Stimulated activated naive CD4-positive, alpha-beta T cell treated with Interleukin-2 at 50 U/mL for 16 hours (primary cell): ENCODE measurements at places on chromosomes 3 and 15.

DNA sequence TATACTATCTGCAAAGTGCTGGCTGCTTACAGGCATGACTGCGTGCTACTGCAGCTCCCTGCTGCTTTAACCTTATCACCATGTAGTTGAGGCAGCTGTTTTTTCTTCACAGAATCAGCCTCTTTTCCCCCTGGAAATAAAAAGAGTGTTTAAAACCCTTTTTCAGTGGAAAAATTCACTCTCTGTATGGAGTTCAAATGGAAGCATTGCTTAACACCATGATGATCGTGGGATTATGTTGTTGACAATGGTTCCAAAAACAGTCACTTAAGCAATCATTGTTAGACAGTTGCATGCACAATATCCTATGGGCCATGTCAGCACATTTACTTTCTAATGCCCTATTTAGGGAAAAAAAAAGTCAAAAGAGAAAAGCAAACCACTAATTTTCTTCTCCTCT lies 536.4 kb downstream of the UNC13C start:
- no peak for DNase-seq

GRCh38 chr15:67829647-67830504 lies 4.6 kb downstream of the SKOR1 start:
- DNase-seq: no peak

DNA sequence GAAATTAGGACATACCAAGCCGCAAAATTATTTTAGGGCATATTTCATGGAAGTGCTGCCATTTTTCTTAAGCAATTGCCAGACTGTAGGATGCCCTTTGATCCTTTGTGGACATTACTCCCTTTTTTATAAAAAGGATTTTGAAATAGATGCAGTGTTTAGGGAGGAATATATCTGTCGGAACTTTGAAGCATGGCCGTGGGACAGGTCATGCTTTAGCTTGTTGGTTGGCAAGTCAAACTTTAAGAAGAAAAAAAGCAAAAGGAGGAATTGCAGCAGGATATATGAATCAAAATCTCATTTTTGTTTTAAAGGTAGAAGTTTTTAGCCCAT lies 122.1 kb downstream of the MCTP2 start:
- no peak for DNase-seq

GRCh38 chr15:80921736-80922410 lies 67.7 kb downstream of the MESD start:
- DNase-seq: no peak

DNA sequence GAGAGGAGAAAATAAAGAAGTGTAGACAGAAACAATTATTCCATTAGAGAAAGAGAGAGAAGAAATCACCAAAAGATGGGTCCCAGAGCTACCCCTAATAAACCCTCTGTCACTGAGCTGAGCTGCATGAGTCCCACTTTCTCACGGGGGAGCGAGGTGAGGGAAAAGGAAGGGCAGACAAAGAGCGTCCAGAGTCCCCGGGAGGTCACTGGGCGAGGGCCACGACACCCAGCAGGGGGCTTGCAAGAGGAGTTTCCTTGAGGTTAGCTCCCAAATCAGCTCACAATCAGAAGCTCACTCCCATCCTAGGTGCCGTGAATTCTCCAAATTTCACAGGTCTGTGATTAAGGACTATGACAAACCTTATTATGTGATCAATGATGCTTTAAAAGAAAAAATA lies 62.3 kb downstream of the XXYLT1 start:
- no peak for DNase-seq

- no peak for DNase-seq
These were observed 39.5 kb upstream of the C3orf80 start for GRCh38 chr3:160185751-160186150.

DNA sequence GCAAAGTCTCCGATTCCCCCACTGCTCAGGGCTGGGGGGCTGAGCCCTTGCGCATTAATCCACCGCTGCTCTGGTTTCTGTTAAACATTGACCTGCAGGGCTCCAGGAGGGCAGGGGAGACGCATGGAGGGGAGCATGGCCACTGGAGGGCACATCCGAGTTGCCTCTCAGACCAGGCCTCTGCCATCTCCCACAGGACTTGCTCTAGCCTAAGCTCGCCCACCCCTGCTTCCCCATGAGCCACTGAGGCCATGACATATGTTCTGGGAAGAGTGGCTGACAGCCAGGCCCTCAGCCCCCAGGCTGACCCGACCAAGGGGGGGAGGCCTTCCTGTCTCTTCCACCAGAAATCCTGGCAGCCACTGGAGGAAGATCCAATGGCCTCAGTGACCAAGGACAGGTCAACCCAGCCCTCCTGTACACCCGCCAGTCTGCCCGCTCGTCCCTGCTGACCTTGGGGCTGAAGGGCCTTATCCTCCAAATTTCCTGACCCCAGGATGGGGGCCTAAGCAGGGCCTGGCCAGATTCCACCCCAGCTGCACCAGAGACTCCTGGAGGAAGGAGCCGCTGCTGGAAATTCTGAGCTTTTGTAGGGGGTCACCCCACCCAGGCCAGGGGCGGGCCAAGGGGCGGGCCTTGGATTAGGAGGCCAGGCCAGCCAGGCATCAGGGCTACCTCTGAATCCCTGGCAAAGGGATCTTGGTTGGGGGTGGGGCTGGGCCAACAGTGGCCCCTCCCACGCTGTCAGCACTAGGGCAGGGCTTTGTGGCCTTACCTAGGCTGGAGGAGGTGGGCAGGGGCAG lies at the start of gene HYAL1:
Gene HYAL1 (minus strand): TSS at position 562 of the 803 bp plus-strand sequence. CDS start 618 bp downstream, outside the sequence.
- DNase-seq: no peak

DNA sequence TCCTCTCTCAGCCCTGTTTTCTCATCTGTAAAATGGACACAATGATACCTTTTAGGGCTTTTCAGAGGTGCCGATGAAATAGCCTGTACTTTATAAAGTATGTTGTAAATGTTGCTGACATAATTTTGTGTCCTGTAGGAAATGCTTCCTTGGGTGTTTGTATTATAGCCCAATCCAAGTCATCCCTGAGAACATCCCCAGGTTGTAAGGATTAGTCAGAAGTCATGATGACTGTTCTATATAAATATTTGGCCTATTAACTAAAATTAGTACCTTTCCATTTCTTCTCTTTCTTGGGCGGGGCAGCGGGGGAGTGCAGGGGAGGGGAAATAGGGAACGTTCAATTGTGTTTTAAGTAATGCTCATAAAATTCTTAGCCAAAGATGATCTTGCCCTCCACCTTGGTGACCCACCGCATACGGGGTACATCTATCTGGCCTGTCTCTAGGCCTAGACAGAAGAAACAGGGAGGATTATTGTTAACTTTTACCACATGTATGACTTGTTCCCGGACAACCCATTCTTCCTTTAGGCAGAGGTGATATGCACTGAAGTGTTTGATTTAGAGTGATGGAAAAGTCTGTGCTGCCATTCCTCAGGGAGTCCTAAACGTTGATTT lies 120.7 kb downstream of the VGLL4 start:
- DNase-seq: no peak

DNA sequence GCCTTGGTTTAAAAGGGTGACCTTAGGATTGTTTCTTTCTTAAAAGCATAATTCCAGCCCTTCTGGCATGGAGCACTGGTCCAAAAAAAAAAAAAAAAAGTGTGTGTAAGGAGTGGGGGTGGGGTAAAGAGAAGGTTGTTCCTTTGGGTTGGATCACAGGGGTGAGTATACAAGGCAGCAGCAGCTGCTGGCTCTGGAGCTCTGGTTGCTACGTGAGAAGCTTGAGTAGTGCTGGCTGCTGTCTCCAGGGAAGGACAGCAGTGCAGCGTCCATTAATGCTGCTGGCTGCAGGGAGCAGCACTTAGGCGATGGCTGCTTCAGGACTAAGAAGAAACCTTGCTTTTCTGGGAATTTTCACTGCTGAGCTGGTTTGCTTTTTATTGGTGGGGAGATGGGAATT lies 2.3 kb downstream of the SETD5 start:
- DNase-seq: no peak

- no peak for DNase-seq
These were observed 88.3 kb upstream of the ST8SIA2 start for GRCh38 chr15:92305343-92305742.

GRCh38 chr3:168073842-168074605 lies 21.7 kb downstream of the GOLIM4 start:
- no peak for DNase-seq

- DNase-seq: no peak
These were observed 651.7 kb upstream of the CCDC54 start for GRCh38 chr3:106725566-106725965.

DNA sequence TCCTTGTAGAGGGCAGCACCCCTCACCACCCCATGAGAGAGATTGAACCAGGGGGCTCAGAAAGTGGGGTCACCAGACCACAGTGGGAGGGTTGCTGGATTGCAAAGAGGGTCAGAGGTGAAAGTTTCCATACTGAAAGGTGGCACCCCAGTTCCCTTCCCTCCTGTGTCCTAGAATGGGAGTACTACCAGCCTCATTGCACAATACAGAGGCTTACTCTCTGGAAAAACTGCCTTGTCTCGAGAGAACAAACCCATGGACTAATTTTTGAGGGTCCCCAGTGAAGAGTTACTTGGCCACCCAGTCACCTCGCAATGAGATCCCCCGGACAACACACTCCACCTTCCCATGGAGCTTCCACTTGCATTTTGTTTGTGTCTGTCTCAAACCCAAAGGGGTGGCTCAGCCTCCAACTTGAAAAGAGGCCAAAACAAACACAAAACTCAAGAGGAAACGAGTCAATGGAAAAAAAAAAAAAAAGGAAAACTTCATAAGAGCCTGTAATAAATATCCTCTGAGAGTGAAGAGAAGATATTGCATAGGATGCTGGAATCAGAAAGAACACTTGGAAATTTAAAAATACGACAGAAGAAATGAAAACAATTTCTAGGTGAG lies 18.6 kb downstream of the MESP2 start:
- DNase-seq: no peak

DNA sequence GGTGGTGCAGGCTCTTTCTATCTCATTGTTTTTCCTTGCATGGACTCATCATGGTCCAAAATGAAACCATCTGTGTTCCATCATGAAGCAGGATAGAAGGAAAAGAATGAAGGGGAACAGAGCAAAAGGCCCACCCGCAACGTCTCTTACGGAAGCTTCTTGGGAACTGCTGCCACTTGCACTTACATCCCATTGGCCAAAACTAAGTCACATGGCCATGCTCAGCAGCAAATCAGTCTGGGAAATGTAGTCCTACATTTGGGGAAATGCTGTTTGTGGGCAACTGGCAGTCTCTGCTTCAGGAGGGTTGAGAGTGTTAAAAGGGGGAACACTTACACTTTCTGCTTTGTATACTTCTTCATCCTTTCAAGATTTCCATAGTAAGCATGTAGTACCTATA lies 191.6 kb downstream of the SV2B start:
- DNase-seq: no peak

DNA sequence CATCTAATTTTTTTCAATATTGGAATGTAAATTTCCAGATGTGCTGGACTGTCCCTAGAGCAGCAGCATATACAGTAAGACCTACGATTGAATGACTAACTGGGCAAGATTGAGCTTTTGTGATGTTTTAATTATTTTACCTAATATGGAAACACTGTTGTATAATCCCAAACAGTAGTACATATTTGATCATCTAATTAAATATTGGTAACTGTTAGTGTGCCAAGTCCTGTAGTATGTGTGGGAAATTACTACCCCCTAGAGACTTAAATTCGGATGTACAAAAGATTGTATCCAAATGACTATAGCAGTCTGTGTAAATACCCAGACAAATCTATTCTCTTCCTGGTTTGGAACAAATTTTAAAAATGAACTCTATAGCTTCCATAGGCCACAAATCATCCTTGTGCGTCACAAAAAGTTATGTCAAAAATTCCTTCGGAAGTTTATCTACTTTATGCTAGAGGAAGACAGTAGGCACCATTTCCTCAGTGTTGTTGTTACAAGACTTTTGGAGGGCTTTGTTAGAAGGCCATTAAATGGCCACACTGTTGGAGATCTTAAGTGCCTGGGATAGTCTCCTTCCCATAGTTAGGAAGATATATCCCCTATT lies 41.6 kb downstream of the NKIRAS1 start:
- DNase-seq: no peak

DNA sequence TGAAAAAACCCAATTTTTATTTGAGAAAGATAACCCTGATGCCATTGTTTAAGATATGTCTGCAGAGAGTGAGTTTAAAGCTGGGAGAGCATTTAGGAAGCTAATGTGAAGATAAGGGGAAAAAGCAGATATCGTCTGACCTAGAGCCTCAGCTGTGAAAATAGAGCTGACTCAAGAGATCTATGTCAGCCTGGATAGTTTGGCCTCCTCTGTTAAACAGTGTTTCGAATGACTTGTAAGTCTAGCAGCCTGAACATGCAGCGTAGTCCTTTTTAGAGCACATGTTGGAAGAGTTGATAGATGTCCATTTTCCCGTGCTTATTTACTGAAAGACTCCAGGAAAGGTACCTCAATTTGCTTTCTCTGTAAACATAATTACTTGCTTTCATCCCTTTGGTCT lies 48.1 kb downstream of the ALCAM start:
- DNase-seq: no peak

DNA sequence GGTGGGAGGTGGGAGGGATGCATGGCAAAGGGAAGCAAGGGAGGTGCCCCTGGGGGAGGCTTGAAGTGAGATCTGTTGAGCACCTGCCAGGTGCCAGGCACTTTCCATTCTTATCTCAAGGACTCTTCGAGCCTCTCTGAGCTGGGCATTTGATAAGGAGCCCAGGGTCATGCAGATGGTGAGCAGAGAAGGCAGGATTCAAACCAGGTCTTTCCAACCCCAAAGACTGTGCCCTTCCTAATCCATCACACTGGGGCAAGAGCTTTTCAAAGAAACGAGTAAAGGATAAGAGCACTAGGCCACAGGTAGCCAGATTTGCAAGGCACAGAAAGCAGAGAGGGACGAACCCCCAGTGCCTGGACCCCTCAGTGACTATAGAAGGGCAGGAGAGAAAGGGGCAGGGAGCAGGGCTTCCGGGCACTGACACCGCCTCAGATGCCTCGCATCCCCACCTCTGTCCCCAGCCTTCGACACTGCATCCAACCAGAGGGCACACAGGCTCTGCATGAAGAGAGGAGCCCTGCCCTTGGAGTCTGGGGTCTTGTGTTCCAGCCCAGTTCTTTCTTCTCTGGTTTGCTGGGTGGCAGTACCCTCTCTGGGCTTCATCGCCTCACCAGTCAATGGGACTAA lies 21.0 kb downstream of the IGDCC4 start:
- DNase-seq: no peak

GRCh38 chr3:37986479-37987314 lies 3.9 kb upstream of the VILL start:
- no peak for DNase-seq

DNA sequence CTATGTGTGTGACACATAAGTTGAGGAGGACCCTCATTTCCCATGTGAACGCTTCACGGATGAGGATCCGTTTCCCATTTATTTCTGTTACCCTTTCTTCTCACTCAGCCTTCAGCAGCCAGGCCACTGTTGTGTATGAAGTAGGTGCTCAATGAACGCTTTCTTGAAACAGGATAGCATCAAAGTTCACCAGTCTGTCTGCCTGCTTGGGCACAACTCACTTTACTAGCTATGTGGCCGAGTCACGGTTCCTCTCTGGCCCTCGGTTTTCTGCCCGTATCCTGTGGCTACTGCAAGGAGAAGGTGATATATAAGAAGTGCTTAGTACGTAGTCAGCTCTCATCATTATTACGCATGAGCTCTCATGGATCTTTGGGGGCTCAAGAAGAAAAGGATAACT lies 22.4 kb downstream of the ACSBG1 start:
- DNase-seq: no peak
